ENCODE measurements at places on chromosomes 3 and 15.
A peak's percentile ranks its signal among the peaks of the same experiment; 100 is the strongest.

- DNase-seq, result no peak
Observed at GRCh38 chr3:11542551-11542950, 101.2 kb downstream of the VGLL4 start.

- no peak for DNase-seq
Observed at GRCh38 chr3:149080699-149081091, 5.6 kb downstream of the HLTF start.

DNA sequence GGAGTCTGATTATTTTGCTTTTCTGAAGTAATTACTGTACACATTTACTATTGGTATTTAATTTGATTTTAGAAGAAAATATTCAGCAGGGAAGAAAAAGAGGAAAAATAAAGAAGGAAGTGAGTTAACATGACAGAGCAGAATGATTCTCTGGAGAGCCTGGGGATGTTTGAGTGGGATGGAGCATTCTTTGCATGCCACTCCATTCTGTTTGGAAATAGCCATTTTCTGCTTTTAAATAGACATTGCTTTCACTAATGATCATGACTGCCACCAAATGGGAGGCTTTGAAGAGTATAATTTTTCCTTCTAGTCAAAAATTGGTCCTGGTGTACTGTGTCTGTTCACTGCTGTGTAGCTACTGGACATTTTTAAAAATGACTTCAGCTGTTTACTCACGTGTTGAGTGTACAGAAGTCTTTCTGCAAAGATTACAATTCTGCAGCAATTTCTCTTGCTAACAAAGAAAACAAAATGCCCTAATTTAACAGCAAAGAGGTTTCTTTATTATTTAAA lies 196.1 kb downstream of the RYR3 start:
- no peak for DNase-seq

DNA sequence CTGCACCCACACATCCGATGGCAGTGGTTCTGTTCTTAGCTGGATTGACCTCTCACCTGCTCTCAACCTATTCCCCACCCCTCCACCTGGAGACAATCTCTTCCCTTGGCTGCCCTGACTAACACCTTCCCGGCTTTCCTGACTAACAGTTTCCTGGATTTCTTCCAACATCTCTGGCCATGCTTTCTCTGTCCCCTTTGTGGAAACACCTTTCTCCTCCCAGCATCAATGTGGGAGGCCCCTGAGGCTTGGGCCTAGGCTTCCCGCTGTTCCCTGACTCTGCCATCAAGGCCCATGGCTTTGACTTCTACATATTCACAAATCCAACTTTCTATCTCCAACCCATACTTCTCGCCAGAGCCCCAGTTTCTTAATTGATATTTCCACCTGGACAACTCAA lies 142.8 kb upstream of the ATP2B2 start:
- DNase-seq, result no peak

GRCh38 chr3:194998948-194999347 lies 272.0 kb downstream of the XXYLT1 start:
- DNase-seq, result no peak

DNA sequence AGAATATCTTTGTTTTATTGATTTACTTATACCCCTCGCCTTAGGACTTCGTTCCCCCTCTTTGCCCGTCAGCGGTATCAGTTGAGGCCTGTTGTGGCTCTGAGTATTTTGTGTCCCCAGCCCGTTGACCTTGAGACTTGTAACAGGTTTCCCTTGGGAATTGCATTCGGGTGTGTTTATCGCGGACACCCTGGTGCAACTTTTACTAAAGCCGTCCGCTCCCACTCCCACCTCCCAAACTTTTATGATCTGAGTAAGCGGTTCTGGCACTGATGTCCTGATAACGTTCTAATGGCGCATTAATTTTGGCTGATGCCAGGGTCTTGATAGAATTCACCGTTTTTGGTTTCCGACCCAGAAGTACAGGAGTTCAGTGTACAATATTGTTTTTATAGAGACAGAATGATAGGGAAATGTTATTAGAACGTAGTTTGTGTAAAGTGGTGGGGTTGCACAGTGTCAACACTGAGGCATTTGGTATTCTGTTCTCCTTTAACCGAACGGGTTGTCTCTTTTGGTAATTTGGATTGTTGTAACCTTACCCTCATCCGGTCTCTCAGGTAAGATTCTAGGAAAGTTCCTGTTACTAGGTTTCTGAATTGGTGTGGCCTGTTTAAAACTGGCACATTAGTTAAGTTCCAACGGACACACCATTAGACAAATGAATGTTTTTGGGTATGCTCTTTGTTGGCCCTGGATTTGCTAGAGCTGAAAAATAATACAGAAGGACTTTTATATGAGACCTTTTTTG lies 47.8 kb downstream of the OIP5 start:
- peak; percentile 42 for DNase-seq

GRCh38 chr3:67804089-67804488 lies 149.7 kb upstream of the SUCLG2 start:
- no peak for DNase-seq

- DNase-seq, result no peak
Observed at GRCh38 chr15:37709669-37710068, 224.8 kb upstream of the TMCO5A start.

DNA sequence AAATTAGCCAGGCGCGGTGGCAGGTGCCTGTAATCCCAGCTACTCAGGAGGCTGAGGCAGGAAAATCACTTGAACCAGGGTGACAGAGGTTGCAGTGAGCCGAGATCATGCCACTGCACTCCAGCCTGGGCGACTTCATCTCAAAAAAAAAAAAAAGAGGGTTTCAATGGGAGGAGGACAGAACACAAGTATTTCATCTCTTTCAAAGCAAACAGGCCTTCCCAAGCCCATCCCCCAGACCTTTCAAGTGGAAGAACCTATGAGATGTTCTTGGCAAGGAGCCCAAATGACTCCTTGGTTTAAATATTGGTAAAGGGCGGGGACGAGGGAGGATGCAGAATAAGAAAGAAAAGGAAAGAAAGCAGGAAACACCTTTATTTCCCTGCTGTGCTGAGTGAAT lies 62.2 kb upstream of the MCF2L2 start:
- DNase-seq, result no peak

DNA sequence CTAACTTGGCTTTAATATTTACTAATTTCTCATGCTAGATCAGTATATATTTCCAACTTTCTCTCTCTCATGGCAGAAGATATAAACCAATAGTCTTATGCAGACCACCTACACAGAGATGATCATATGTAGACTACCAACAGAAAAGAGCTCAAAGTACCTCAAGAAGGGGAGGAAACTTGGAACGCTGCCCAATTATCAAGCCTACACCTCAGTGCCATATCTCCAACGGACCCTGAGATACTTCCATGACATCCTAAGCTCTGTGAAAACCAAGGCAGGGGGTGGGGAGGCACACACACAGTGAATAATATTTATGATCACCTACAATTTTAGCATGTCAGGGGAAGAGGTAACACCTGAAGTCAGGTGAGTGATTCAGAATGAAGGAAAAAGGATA lies 100.6 kb downstream of the STAG1 start:
- no peak for DNase-seq

- no peak for DNase-seq
Observed at GRCh38 chr15:101019366-101019896, 100.3 kb downstream of the LRRK1 start.

- no peak for DNase-seq
Observed at GRCh38 chr3:178343433-178344038, 192.7 kb upstream of the KCNMB2 start.

DNA sequence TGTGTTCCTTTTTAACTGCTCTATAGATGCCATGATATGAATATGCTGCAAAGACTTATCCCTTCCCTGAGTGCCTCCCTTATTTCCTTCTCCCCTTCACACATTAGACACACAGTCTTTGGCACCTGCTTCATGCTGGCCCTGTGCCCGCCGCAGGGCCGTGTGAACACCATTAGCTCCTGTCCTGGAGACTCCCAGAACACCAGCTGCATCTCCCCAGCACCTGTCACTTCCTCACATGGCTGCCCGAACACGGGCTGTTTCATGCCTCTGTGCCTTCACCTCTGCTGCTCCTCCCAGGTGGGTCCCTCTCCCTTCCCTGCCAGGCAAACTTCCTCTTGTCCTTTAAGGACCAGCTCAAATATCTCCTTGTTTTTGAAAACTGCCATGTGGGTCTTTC lies 40.5 kb upstream of the SEC13 start:
- no peak for DNase-seq

- no peak for DNase-seq
Observed at GRCh38 chr3:162799910-162800309, 1303.3 kb downstream of the OTOL1 start.

- no peak for DNase-seq
Observed at GRCh38 chr15:58524247-58524646, 92.5 kb downstream of the LIPC start.

GRCh38 chr3:74676-75243 lies 121.8 kb upstream of the CHL1 start:
- DNase-seq, result no peak

DNA sequence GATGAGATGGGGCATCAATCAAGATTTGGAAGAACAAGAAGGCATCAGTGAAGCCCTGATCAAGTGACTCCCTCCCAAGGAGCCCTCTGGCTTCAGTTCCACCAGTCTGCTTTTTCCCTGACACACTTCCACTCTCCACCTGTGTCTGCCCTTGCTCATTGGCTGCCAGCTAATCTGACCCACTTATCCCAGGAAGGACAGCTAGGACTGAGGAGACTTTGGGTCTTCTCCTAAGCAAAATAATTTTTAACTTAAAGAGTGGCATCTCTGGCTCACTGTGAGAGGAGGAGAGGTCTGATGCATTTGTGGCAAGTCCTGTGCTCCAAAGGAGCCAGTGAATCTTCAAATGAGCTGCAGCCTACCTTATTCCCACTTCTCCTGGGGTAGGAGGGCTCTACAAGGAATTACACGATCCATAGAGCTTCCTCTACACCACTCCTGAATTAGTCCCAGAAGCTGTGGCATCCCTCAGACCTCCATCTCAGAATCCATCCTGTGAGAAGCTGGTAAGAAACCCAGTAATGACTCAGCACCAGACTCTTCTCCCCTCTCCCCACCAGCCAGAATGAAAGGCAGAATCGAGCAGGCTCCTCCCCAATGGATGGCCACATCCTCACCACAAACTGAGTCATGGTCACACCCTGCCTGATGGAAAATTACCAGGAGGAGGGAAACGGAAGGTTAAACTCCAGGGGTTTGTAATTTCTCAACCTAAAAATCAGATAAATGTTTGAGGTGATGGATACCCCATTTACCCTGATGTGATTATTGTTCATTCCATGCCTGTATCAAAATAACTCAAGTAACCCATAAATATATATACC lies 6.3 kb upstream of the PKM start:
- DNase-seq, result peak; percentile 96

DNA sequence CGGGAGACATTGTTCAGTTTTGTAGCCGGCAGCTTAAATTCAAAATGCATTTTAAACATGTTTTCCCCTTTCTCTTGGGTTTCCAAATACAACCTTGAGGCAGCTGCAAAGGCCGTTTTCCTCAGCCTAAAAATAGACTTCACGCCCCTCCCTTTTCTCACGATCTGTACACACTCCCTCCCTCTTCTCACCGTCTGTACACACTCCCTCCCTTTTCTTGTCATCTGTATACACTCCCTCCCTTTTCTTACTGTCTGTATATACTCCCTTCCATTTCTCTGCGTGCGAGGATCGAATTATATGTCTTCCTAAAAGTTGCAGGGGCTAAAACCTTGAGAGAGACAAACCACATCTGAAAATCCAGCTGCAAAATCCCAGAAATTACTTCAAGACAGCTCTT lies 8.9 kb downstream of the MUC4 start:
- DNase-seq, result no peak

DNA sequence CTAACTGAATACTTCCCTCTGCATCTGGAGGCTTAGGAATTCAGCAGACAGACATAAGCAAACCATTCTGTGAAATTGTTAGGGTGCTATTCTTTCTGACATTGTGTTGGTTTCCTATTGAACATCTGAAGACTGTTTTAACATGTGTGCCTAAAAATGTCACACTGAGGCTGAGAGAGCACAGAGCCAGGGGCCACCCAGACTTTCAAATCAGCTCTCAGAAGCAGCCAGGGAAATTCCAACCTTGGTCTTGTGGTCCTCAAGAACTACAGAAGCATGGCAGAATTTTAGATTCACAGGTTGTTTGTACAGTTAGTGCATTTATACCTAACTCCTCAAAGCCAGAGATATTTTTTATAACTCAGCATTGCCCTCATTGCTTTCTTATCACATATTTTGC lies 929.2 kb upstream of the CFAP20DC start:
- no peak for DNase-seq

DNA sequence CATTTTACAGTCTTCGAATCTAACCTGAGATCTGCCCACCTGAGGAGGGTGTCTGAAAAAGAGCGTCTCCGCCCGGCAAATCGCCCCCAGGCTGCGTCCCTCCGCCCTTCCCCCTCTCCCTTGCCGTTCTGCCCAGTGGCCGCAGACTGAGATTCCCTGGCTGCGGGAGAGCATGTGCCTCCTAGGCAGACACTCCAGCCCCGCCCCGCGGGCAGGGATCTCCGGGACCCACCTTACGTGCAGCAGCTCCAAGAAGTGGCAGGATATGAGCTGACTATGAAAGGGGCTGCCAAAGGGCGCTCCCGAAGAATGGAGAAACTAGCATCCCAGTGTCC lies 2.7 kb upstream of the WNT5A start:
- DNase-seq, result no peak

- DNase-seq, result no peak
Observed at GRCh38 chr15:73870700-73871408, 2.5 kb upstream of the TBC1D21 start.

- no peak for DNase-seq
Observed at GRCh38 chr15:79265167-79265566, 17.4 kb upstream of the ANKRD34C start.

DNA sequence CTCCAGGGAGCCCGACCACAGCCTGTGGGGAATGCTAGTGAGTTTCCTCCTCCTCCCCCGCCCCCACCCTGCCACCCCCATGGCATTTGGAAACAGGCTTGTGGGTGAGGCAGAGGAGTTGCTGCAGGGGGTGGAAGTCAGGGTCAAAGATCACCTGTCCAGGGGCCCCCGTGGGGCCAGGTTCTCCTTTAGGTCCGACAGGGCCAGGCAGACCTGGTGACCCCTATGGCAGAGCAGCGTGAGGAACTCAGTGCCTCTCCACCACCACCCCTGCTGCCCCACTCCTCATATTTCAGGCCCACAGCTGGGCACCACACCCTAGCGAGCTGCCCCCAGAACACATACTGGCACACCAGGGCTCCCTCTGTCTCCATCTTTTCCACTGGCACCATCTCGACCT lies 8.9 kb upstream of the UCN2 start:
- DNase-seq, result no peak

GRCh38 chr3:163491714-163492113 lies 1586.6 kb downstream of the SI start:
- DNase-seq, result no peak

GRCh38 chr3:169541528-169541927 lies 122.0 kb downstream of the MECOM start:
- no peak for DNase-seq

GRCh38 chr15:98802187-98802586 lies 153.8 kb downstream of the IGF1R start:
- DNase-seq, result no peak
